ENCODE measurements at places on chromosomes 11 and 22.

GRCh38 chr22:43883719-43884415 is 7.9 kb downstream of the PNPLA5 start:
- DNase-seq = no peak

GRCh38 chr11:123390146-123390545 is 39.9 kb upstream of the GRAMD1B start:
- DNase-seq = no peak

DNA sequence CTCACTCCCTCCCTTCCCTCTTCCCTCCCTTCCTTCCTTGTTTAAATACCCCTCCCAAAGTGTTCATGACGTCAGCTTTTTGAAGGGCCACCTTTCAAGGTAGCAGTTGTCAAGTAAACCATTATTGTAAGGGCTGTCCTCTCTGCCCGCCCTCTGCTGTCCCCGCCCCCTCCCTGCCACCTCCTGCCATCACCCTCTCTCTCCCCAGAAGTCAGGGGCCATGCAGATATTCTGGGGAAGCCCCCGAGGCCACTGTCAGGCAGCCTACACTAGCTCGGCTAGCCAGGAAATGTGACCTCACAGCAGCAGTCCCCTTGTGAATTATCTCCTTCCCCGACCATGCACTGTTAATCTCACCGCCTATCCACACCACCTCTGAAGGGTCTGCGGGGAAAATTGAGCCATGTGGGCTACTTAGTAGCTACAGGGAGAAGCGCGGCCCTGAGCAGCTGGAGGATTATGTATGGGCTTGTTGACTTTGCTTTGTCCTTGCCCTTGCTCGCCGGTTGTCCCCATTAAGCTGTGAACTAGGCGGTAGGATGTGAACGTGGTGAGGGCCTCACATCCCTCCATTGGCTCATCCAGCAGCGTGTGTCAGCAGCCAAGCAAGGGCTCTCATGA is 42.1 kb upstream of the ATXN10 start:
- no peak for DNase-seq

GRCh38 chr11:96854425-96854824 is 464.6 kb downstream of the JRKL start:
- no peak for DNase-seq

GRCh38 chr22:21624880-21625791 is 4.7 kb downstream of the YDJC start:
- no peak for DNase-seq

DNA sequence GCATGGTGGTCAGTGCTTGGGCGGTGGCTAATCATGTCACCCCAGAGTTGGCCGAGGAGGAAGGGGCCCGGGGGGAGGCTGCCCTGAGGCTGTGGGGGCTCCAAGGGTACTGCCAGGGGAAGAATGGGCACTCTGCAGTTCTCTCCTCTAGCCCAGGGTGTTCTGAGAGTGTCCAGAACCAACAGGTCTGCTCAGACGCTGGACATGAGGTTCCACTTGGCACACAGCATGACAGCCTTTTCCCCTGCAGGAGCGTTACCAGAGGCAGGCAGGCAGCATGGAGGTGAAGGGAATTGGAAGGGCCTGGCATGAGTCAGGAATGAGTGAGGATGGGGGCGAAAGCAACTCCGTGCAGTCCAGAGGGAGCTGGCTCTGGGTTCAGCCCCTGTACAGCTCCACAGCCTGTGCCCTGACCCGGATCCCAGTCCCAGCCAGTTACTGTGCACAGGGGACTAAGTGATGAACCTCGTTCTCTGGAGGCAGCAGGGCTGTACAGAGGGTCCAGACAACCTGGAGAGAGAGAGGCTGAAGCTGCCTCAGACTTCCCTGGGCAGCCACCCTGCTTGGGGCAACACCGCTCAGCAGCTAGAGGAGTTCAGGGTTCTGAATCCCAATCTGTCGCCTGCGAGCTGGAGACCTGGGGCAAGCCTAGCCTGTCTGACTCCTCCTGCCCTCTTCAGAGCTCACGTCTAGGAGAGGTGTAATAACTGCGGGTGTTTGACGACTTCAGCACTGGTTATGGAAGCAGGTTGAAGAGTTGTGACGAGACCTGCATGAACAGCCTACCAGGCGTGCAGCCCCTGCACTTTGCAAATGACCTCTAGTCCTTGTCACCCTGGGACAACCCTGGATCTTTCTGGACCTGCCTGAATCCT is 14.7 kb upstream of the TUB start:
- no peak for DNase-seq

DNA sequence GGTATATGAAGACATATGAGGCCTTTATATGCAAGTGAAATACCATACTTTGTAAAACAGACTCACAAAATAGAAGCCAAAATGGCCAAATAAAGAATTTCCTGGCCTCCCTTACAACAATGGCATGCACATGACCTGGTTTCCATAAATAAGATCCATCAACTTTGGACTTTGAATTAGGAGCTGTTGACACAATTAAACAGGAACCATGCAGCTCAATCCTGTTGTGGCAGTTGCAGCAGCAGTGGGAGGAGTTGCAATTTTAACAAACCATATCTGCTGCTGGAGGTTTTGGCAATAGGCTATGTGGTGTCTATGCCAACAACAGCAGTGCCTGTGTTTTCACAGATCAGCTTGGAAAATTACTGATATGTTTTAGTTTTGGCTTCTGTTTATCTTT is 818.6 kb downstream of the FAM181B start:
- no peak for DNase-seq

- no peak for DNase-seq
Observed at GRCh38 chr11:121221496-121222200, 70.9 kb upstream of the SC5D start.

GRCh38 chr22:29043906-29044575 is 17.6 kb downstream of the C22orf31 start:
- no peak for DNase-seq

GRCh38 chr11:116510886-116511650 is 261.7 kb downstream of the BUD13 start:
- DNase-seq = no peak

GRCh38 chr11:79942646-79943045 is 501.8 kb upstream of the TENM4 start:
- DNase-seq = no peak

DNA sequence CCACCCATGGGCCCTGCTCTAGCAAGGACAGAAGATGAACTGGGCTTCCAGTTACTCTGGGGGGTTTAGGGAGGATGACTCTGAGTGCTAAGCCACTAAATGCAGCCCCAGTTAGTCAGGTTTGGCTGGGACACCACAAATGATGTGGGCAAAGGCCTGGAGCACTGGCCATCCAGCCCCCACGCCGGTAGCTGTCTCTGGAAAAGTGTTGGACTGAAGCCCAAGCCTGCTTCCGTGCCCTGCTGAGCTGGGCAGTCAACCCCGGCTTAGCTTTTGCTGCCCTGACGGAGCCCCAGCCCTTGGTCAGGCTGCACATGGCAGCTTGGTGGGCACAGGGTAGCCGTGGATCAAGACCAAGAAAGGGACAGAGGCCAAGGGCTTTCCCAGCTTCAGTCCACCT is 5.7 kb upstream of the GSTP1 start:
- no peak for DNase-seq

DNA sequence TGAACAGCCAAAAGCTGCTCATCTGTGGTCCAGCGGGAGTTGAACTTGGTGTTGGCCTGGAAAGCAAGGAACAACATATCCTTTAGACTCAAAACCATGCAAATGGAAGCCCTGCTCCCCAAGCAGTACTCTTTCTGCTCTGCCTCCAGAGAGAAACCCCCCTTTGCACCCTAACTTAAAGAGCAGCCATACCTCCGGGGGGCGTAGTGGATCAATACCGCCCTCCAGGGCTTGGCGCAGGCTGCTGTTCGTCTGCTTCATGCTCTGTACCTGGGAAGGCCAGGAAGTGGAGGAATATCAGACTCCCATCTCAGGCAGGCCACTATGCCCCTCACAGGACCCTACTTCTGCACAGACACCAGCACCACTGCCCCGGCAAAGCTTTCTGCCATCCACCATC is 4.3 kb downstream of the RCOR2 start:
- no peak for DNase-seq

GRCh38 chr22:21443057-21443734 is 24.0 kb upstream of the TMEM191C start:
- DNase-seq = no peak

GRCh38 chr11:111063726-111064517 is 181.6 kb upstream of the POU2AF2 start:
- peak; percentile 47 for DNase-seq

DNA sequence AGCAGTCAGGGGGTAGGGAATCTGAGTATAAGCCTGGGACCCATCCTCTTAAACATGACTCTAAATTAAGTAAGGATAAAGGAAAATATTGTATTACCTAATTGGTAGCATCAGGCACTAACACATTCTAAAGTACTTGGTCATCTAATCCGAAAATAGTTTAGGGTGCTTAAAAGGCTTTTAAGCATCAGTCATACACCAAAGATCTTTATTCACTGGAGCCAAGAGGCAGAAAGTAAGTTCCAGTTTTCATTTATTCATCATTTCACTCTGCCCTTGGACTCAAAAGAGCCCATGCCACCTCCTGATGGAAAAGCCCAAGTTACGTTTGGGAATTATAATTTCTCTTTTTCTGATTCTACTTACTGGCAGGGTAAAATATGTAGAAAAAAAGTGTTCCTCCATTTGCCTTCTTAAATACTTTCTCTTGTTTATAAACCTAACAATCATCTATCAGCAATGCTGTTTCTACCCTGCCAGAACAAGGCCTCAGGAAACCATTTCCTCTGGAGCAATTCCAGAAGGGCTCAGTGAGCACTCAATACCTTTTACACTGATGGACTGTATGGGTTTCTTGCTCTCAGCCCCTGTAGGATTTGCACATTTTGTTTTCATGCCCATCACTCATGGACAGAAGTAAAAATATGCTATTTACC is 120.1 kb upstream of the SLC5A12 start:
- DNase-seq = peak; percentile 75

DNA sequence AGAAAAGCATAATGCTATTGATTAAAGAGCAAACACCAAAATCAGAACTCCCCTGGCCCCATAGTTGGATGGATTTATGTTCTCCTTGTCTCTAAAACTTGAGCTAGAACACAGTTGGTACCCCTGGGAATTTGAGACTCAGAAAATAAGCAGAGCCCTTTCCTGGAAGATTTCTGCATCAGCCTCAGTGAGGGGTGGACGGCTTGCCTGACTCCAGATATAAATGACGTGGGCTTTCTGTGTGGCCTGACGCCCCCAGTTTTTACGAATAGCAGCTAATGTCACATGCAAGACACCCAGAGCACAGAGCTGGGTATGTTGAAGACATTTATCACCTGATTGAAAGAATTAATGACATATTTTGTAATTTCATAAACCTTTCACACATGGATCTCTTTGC is 130.8 kb downstream of the TRIM29 start:
- no peak for DNase-seq

DNA sequence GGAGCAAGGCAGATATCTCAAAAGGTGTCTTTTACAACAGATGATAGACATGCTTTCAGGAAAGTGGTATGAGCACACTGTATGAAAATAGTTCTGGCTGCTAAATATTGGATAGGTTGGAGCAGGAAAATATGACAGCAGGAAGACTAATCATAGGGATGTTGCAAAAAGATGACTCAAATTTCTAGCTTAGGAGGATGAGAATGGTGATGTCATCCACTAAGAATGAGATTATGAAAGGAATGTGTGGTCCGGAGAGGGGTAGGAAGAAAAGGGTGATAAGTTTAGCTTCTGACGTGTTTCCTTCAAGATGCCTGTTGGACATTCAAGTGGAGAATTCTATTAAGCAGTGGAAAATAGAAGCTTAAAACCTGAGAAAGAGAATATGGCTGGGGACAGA is 46.4 kb downstream of the RCN1 start:
- DNase-seq = peak; percentile 95

DNA sequence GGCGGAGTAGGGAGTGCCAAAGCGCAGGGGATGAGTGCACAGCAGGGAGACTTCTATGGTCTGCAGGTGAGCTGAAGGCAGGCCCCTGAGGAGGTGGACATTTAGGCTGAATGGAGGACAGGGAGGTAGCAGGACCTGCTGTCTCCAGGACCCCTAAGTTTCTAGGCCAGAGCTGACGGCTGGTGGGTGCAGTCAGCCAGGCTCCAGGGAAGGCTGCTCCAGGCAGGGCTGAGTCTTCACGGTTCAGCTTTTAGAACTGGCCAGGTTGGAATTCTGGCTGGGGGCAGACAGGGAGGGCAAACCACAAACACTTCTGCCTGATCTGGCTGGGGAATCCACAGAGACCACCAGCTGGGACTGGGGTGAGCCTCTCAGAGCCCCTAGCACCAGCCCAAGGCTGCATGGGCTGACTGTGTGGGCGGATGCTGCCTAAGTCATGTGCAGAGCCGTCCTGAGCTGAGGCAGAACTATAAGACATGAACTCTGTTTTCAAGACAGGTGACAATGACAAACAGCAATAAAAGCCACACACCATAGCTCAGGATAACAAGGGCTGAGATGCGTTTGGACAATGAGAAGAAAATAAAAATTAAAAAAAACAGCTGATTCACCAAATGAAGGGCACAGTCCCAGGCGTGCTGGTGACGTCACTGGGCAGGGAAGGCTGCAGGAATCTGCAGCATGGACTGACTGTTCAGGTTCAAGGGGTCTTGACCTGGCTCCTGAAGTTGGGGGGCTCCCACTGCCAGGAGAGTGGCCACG is 10.4 kb upstream of the MALAT1 start:
- no peak for DNase-seq

DNA sequence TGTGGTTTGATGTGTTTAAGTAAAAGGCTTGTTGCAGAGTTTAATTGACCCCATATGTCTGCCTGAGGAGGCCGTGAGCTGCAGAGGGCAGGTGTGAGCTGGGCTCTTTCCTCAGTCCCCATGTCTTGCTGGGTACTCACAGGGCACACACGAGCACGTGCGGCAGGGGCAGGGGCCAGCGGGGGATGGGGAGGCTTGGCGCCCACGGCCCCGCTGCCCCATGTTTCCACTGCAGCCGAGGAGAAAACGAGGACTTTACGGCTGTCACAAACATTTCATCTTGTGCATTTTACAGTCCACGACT is 24.7 kb upstream of the CCDC188 start:
- no peak for DNase-seq

- peak; percentile 45 for DNase-seq
Observed at GRCh38 chr11:13335319-13335718, 57.7 kb downstream of the BMAL1 start.

- no peak for DNase-seq
Observed at GRCh38 chr11:94140154-94140655, 11.6 kb downstream of the PANX1 start.

Measured in GM04503 (cell line).